ENCODE measurements at places on chromosomes 2 and 18. TPM values are rescaled to one million over a fixed set of nuclear protein-coding genes. Genes with fewer than 3 reads are reported as not detected.

The FOSL2 gene
- total RNA-seq: 42.5 TPM

The SLC9A4 gene
- 0.62 TPM for total RNA-seq

The TGFA gene
- total RNA-seq: 3.0 TPM

The IFT172 gene
- 43.7 TPM for total RNA-seq

The TEKT4 gene
- total RNA-seq: 0.34 TPM

- H3K27me3 ChIP-seq: no peaks in the 10 kb centered on the region
- H3K4me1 ChIP-seq: no peaks in the 10 kb centered on the region
- H3K36me3 ChIP-seq: no peaks in the 10 kb centered on the region
- no peak overlapping the region for H3K4me3 ChIP-seq
- no peak for DNase-seq
Observed at GRCh38 chr2:33158482-33159003, 211.8 kb downstream of the LTBP1 start.

DNA sequence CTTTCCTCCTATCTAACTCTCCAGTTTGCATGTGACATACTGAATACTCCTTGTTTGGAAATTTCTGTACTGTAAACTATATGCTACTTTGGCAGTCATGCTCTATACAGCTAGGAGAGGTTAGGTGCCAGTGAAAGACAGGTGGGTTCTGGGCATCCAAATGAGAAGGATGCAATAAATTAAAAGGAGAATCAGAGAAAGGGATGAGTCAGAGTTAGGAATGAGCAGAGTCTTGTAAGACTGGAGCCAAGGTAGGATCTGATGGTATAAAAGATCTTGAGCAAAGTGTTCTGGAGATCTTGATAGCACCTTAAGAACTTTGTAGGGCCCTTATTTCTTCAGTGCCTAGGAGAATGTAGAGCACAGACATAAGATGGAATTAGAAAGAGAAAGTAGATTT is 58.7 kb upstream of the STAM2 start:
- no peaks in the 10 kb centered on the region for H3K27me3 ChIP-seq
- no peak overlapping the region for H3K4me3 ChIP-seq
- no peak for DNase-seq

DNA sequence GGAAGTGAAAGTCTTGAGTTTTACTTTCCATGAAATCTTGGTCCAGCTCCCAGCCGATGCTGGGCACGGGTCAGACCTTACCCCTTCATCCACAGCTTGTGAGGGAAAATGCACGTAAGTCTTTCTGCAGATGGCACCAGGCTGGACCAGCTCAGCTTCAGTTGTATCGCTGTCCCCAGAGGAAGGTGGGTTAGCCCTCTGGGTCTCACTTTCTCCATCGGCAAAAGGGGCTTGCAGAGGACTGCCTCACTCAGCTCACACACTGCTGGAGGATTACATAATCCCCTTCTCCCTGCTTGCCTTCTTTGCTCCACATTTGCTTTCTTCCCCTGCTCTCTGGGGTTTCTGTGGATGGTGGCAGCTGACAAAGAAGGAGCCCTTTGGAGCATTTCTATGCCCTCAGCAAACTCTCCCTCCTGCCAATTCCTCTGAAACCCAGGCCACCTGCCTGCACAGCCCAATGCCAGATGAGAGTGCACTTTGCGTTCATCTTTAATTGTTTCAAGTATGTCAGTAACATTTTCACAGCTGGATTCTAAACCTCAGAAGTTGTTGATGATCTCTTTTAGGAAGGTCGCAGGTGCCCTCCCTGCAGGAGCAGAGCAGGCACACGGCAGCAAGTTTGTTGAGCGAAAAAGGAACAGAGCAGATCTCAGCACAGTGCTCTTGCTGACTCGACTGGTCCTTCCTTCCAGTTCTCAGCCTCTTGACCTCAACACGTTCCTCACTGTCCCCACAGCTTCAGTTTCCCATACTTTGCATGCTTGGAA is 155.6 kb upstream of the GLI2 start:
- peaks cover under 1% of the 10 kb centered on the region for H3K4me1 ChIP-seq
- peaks cover 68% of the 10 kb centered on the region for H3K27me3 ChIP-seq
- H3K27ac ChIP-seq: no peak overlapping the region
- H3K4me3 ChIP-seq: no peak overlapping the region
- no peaks in the 10 kb centered on the region for H3K36me3 ChIP-seq

DNA sequence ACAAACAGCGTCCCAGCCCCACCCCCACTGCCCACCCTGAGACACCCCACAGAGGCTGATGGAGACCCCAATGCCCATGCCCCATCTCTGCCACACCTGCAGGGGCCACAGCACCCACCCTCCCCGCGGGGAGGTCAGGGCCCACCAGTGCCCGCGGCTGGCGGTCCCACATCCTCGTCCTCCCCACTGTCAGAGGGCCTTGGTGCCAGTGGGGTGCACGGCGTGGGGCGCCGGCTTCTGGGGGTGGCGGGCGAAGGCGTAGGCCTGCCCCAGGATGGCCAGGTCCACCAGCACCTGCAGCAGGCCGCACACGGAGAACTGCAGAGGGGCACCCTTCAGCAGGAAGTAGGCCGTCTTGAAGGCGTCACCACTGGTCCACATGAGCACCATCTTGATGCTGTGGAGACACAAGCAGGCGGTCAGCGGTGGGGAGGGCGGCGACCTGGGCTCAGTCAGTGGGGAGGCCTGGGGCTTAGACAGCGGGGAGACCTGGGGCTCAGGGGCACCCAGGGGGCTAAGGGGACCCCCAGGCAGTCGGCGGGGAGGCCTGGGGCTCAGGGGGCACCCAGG is 47.6 kb downstream of the SLC66A2 start:
- H3K4me1 ChIP-seq: no peaks in the 10 kb centered on the region
- H3K27me3 ChIP-seq: no peaks in the 10 kb centered on the region
- DNase-seq: no peak

GRCh38 chr2:192277494-192278109 is 82.9 kb upstream of the TMEFF2 start:
- H3K27ac ChIP-seq: no peak overlapping the region

DNA sequence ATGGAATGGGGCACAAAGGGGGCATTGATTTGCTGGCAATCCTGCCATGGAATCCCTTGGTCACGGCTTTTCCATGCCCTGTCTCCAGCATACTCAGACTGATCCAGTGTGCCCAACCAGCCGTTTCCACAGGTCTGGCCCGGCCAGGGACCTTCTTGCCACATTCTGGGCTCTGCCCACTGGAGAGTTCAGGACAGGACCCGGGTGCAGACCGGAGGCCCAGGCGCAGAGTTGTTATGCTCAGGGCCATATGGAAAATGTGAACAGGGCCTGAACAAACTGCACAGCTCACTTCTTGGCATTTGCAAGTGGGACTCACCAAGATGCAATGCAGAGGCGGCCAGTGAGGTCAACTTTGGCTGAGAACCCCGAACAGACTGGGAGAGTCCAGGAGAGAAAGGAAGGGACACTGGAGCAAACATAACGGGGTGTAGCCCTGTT is 15.6 kb upstream of the ASAP2 start:
- H3K4me3 ChIP-seq: no peak overlapping the region
- peaks cover 3% of the 10 kb centered on the region for H3K27me3 ChIP-seq
- DNase-seq: no peak

- no peak for DNase-seq
- peaks cover 7% of the 10 kb centered on the region for H3K27me3 ChIP-seq
- H3K4me1 ChIP-seq: no peaks in the 10 kb centered on the region
- H3K4me3 ChIP-seq: no peak overlapping the region
- H3K27ac ChIP-seq: no peak overlapping the region
Observed at GRCh38 chr2:200695601-200696000, 109.8 kb downstream of the AOX1 start.

DNA sequence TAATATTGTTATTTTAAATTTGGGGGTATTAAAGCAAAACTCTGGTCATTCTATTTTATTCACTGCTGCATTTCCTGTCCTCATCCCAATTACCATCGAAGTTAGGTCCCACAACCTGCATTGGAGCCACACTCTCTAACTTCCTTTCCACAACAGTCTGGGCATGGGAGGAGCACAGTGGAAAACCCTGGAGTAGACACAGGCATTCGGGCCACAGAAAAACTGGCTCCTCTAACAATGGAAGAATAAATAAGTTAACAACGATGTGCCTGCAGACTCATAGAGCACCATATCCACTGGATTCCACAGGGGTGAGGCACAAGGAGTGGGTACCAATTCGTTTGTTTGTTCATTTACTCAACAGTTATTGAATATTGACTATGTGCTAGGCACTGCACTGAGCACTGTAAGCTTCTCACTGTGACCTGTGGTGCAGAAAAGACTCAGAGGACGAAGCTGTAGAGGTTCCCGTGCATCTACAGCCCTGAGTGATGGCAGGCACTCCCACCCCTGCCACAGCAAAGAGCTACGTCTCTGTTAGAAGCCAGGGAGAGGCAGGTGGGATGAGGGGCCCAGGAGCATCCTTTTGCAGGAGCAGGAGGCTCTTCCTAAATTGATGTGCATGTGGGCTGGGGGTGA is 154.2 kb upstream of the PGAP1 start:
- no peak for DNase-seq
- H3K36me3 ChIP-seq: no peaks in the 10 kb centered on the region
- H3K4me1 ChIP-seq: no peaks in the 10 kb centered on the region
- H3K4me3 ChIP-seq: no peak overlapping the region
- H3K27me3 ChIP-seq: no peaks in the 10 kb centered on the region

DNA sequence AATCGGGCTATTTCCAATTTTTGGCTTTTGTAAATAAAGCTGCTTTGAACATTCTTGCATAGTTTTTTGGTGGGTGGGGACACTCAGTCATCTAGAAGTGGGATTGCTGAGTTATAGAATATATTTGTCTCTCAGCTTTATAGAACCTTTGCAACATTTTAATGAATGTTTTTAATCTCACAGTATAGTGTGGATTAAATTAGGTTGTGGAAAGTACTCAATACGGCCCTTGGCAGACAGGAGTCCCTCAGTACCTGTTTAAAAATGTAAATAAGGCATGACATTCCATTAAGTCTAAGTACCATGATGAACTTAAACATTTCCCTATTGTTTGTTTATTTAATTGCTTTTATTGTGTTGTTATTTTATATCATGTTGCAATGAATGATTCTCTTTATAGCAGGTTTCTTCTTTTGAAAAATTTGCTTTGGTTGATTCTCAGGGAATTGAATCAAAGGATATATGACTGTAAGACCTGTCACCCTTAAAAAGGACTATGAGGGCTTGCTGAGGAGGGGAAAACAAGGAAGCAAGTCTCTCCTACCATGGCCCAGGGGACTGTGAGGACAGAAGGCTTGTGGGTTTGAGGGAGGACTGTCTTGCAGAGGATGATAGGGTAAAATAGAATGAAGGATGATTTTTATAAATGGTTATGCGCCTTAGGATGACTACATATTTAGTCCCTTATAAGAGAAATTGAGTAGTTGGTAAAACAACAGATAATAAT is 165.1 kb downstream of the RPIA start:
- no peaks in the 10 kb centered on the region for H3K36me3 ChIP-seq
- H3K4me1 ChIP-seq: peaks cover 5% of the 10 kb centered on the region
- no peak overlapping the region for H3K4me3 ChIP-seq
- no peaks in the 10 kb centered on the region for H3K27me3 ChIP-seq
- no peak for DNase-seq
- no peak overlapping the region for H3K27ac ChIP-seq

DNA sequence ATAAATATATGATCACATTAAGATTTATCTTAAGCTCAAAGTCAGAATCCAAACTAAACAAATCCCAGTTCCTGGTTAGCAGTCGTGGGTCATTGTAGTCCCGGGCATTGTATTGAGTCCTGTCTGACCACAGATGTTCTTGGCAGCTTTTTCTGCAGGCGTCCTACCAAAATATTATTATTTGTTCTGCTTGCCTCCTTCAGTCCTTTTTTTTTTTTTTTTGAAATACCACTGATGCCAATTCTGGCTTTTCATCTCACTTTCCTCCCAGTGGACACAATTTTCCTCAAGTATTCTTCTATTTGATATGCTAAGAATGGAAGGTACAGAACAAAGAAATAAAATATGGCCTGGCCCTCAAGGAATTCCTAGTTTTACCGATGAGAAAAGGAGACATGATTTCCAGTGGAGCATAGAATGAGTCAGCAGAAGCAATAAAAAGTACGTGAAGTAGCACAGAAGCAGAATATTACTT is 151.6 kb downstream of the CSRNP3 start:
- DNase-seq: no peak
- no peaks in the 10 kb centered on the region for H3K36me3 ChIP-seq
- H3K27ac ChIP-seq: no peak overlapping the region
- no peak overlapping the region for H3K4me3 ChIP-seq

- no peak overlapping the region for H3K27ac ChIP-seq
- DNase-seq: no peak
- H3K27me3 ChIP-seq: no peaks in the 10 kb centered on the region
- no peaks in the 10 kb centered on the region for H3K4me1 ChIP-seq
- no peak overlapping the region for H3K4me3 ChIP-seq
Observed at GRCh38 chr2:196088203-196088602, 19.6 kb upstream of the DNAH7 start.

DNA sequence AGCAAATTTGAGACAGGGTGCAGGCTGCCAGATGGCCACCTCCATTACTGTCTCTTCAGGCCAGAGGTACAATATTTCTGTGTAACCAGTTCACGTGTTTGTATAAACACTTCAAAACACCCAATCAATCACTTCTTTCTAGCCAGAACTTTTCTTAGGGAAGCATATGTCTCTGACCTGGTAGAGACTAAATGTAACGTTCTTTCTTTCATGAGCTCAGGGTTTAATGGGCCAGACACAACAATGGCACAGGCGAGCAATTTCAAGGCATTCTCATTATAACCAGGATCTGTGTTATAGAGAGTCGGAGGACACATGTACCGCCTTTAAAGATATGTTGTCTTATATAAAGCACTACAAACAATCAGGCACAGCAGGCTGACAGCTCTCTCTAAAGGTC is 1846.4 kb upstream of the PIK3C3 start:
- H3K36me3 ChIP-seq: no peaks in the 10 kb centered on the region
- DNase-seq: no peak
- H3K27ac ChIP-seq: no peak overlapping the region
- peaks cover 3% of the 10 kb centered on the region for H3K4me1 ChIP-seq
- no peak overlapping the region for H3K4me3 ChIP-seq
- no peaks in the 10 kb centered on the region for H3K27me3 ChIP-seq
